ENCODE measurements at places on chromosomes 2 and 18.

DNA sequence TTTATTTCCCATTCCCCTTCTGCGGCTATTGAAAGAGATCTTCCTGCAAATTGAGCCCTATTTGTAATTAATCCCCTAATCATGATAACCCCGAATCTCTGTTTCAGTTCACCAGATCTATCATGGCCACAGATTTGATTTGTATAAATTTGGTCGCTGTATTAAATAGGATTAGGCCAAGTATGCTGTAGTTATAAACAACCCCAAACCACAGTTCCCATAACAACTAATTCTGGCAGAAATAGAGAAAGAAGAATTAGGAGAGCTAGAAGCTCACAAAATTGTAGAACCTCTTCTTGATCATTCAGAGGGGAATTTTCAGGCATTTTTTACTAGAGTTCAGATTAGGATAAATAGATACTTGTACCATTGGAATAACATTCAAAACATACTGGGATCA is 433.7 kb upstream of the TNP1 start:
- DNase-seq = no peak

- no peak for DNase-seq
These were observed 96.3 kb upstream of the DNMT3A start for GRCh38 chr2:25437881-25438662.

DNA sequence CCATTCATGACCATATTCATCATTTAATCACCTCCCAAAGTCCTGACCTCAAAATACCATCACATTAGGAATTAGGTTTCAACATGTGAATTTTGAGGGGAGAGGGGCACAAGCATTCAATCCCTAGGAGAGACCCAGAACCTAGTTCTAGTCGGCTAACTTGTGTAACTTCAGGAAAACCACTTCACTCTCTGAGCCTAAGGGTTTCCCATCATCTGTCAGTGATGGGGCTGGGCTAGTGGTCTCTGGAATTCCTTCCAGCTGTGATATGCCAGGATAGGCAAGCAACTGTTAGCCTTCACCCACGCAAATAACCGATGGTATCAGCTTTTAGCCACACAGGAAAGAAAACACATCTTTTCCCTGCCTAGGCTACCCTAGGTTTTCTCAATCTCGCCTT is 52.5 kb upstream of the MEX3C start:
- no peak for DNase-seq

- no peak for DNase-seq
These were observed 161.1 kb downstream of the FAM210A start for GRCh38 chr18:13565228-13565627.

DNA sequence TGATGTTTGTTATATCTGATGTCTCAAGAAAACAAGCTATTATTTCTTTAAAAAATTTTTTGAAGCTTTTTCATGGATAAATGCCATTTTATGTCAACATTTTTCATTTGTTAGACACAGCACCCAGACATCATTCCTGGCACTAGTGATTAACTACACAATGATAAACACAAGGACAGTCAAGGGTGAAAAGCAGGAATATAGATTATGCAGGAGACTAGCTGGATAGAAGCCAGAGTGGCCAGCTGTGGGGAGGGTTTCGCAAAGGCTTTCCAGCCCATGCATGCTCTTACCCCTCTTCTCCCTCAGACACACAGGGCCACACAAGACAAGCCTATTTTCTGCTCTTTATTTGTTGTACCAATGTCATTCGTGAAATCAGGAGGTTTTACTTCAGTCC is 127.1 kb upstream of the TTC39C start:
- DNase-seq = no peak

- no peak for DNase-seq
These were observed 171.0 kb downstream of the OSR1 start for GRCh38 chr2:19187323-19188020.

DNA sequence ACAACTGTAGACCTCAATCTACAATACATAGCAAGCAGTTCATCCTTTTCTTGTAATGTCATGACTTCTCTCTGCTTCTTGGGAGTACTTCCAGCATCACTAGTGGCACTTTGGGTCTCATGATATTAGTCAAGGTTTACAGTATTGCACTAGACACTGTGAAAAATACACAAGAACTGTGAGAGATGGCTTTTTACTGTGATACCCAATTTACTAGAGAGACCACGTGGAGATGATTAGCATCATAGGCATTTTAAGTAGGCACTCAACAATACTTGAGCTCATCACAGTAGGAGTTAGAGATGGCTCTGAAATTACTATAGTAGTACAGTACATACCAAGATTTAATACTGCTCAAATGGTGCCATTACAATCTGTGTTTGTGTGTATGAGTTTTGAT is 112.8 kb upstream of the EML6 start:
- no peak for DNase-seq

DNA sequence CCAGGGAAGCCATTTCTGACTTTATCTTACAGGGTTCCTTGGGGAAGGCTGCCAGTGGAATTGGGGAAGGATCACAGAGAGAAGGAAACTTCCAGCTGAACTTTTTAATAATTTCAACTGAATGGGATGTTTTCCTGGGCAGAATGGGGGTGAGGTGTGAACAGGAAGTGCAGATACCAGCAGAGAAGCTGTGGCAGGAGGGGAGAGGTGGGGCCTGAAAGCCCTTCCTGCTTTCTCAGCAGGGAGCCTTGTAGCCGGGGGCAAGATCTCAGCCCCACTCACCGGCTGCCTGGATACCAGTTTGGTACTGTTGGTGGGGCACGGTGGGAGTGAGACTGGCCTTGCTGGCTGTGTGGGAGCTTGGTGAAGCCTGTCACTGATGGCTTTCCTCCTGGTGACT is 170.5 kb downstream of the ZBTB7C start:
- no peak for DNase-seq

DNA sequence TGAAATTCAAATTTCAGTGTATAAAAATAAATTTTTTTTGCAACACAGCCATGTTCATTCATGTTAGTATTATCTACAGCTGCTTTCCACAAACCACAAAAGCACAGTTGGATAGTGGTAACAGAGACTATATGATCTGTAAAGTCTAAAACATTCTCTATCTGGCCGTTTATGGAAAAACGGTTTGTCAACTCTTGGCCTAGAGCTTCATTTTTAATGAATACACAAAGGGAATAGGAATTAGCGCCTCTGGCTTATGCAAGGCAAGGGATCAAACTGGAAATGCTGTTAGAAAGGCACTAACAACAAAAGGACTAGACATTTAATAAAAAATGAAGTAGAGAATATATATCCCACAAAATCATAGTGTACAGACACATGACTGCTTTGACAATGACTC is 211.9 kb downstream of the EXOC6B start:
- no peak for DNase-seq

GRCh38 chr18:40004246-40004645 is 1950.8 kb upstream of the PIK3C3 start:
- no peak for DNase-seq

GRCh38 chr2:128272601-128273468 is 45.8 kb downstream of the HS6ST1 start:
- no peak for DNase-seq

- DNase-seq = no peak
These were observed 253.8 kb downstream of the AFF3 start for GRCh38 chr2:99888617-99889016.

DNA sequence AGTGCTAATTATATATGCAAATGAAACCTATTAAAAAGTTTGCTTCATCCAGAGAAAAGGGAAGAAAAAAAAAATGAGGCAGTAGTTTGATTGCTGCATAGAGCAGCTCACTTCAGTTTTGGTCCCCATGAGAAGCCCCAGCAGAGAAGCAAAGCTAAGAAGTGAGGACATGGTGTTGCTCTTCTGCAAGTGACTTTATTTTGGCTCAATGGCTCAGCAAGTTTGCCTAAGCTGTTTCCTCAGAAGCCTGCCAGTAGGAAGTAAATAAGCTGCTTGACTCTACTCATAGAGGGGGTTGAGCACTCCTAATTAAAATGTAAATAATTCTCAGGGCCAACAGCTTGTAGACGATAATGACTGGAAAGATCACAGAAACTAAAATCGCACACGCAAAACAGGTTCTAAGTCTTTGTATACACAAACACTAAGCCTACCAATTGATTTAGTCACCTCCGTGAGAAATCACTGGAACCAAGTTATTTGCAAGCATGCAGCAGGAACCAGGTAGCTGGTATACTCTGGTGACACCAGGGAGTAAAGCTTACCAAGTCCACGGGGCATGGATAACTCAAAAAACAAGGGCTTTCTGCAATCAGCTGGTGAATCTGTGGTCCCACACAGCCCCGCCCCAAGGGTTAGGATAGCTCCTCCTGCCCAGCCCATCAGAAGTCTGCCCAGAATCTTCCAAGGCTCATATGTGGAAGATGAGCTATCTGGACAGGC is 39.7 kb upstream of the NABP1 start:
- DNase-seq = no peak

All from NCI-H1436 treated with DMSO at 0.1 percent for 48 hours (cell line).